Renal cortical epithelial cell (primary cell): ENCODE measurements at places on chromosomes 5 and 9.

GRCh38 chr5:31106278-31106677 is 87.2 kb upstream of the CDH6 start:
- DNase-seq = peak; percentile 63

GRCh38 chr9:27967210-27967609 is 393.9 kb upstream of the C9orf72 start:
- no peak for DNase-seq

DNA sequence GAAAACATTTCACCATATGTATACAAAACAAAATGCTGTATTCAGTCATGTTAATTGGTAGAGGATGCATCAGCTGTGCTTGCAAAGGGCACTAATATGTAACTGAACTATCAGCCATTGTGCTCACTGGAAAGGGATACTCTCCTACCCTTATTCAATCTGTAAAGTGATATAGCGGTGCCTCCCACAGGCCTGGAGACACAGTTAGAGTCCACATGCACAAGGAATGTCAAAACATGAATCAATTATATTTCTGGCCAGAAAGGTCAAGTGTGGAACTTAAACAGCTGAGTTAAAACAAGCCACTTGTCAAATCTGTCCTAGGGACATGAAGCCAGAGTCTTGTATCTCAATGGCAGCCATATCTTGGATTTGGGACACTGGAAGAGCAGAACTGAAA is 71.2 kb upstream of the IZUMO3 start:
- no peak for DNase-seq

DNA sequence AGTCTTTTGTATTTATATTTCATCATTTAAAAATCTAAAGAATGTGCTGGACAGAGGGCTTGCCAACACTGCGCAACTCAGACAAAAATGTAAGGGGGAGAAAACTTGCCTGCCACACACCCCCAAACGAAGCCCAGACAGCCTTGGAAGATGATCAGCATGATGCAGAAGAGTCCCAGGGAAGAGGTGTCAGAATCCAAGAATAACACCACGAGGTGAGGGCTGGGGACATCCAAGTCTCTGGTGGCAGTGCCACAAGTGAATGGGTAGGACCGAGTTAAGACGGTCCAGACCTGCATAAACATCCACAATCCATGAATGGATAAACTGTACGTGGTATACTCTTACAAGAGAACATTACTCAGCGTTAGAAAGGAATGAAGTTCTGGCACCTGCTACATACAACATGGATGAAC is 10.4 kb downstream of the EPB41L4B start:
- no peak for DNase-seq

GRCh38 chr9:106467113-106467864 is 395.7 kb upstream of the ZNF462 start:
- no peak for DNase-seq

DNA sequence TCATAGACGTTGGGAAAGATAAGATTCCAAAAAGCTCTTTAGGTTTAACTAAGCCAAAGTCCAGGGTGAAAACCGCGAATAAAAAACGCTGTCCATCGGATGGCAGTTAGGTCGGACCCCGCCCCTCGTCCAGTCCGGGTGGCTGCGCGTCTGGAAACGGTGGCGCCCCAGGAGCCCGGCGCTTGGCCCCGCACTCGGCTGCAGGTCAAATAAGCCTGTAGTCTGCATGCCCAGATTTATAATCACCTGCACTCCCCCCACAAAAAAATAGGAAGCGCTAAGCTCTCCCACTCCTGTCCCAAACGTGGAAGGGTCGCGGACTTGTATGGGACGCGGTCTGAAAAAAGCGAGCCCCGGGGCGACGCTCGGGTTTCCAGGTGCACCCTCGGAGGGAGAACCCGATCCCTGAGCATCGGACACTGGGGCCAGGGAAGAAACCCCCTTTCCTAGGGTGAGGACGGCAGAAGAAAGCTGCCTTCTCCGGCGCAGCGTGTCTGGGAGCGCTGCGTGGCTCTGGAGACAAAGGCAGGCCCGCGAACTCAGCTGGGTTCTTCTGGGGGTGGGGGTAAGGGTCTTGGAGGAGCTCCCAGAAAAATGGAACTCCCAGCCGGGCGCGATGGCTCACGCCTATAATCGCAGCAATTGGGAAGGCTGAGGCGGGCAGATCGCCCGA is 923 bp upstream of the ZBTB5 start:
- DNase-seq = peak; percentile 63

DNA sequence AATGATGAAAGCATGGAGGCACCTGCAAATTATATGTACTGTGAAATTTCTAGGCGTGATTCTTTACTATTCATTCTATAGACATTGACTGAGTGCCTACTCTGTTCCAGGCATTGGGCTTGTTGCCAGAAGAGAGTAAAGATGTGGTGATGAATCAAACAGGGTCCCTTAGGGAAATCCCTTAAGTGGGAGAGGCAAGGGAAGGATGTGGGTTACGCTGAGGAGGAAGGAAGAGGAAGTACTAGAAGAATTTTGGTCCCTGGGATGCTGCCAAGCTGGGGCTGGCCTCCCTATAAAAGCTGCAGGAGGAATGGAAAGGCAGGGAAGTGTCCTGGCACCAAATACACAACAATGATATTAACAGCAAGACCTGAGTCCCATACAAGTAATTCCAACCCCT is 76.7 kb upstream of the SPOCK1 start:
- peak; percentile 49 for DNase-seq

DNA sequence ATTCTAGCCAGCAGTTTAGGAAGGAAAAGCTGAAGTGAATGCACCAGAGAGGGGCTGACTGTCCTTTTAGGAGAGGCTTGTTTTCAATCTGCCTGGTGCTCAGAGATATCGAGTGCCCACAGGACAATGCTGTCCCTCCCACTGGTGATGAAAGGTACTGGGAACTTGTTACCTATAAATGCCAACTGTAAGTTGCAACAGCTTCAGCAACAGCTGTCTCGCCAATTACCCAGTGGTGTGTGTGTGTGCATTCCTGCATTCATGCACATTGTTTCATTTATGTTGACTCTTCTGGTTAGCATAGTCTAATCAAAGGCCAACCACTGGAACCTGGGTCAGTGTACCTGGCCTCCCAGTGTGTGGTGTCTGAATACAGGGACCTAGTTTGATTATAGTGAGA is 161.1 kb downstream of the CSNK1G3 start:
- DNase-seq = peak; percentile 90

DNA sequence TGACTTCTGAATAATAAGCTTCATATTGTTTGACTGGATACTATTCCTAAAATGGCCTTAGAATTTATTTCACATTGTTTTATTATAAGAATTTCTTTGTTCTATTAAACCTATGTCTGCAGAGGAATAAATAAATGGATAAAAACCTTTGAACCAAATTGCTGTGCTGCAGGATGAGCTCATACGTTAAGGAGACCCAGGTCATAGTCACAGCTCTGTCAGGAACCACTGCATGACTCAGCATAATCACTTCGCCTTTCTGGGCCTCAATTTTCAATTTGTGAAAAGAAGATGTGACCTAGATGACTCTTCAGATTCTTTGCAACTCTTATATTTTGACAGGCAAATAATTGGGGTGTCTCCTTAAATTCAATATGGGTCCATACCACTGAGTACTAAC is 36.7 kb upstream of the HMHB1 start:
- DNase-seq = peak; percentile 55

DNA sequence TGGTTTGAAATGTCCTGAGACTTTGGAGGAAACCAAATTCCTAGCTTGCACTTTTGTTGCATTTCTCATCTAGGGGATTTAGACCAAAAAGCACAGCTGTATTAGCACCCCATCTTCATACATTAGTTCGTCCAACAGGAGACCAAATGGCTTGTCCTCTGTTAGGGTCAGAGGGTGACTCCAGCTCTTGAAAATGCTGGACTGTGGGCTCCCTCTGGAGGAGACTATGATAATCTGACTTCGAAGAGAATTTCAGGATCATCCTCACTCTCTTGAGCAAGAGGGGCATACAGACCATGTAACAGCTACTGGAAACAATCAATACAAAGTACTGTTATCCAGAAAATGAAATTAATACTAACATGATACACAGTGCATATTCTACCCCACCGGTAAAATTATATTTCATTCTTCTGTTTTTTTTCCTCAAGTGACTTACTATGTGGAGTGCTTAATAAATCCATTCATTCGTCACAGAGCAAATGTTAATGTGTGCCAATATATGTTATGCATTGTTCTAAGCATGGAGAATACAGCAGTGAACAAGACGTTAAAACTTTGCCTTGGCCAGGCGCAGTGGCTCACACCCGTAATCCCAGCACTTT is 63.7 kb upstream of the PPP2CA start:
- DNase-seq = peak; percentile 81

- DNase-seq = no peak
Observed at GRCh38 chr5:759781-760362, 24.7 kb downstream of the ZDHHC11B start.

- peak; percentile 43 for DNase-seq
Observed at GRCh38 chr5:123422433-123423277, 548 bp downstream of the CEP120 start.

DNA sequence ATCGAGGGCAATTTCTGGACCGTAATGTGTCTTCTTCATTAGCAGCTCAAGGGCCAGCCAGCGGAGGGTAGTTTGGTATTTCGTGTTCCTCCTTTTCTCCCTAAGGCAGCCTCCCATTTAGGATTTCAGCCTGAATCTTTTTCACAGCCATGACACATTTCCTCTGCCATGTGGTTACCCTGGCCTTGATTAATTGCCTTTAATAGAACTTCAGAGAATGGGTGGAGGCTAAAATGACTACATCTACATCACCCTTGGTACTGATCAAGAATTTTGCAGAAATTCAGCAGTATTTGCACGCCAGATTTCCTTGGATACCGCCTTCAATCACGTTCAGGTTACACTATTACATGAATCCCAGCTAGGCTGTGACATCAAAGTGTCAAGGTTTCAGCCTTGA is 58.0 kb downstream of the ADAMTS16 start:
- DNase-seq = no peak

DNA sequence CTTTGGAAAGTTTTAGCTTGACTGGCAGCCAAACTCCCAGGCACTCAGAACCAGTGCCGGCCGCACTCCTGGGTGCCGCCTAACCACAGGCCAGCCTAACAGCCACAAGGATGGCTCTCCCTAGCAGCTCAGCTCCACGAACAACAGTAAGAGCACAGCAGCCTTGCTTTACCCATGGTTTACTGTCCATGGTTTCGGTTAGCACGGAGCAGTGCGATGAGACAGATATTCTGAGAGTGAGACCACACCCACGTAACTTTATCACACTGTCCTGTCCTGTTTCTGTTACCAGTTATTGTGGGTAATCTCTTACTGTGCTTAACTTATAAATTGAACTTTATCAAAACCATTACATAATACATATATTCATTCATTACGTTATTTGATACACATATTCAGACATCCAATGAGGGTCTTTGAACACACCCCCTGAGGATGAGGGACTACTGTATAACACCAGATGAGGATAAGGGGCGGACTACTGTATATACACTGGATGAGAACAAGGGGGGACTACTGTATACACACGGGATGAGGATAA is 12.4 kb downstream of the CLPTM1L start:
- no peak for DNase-seq

DNA sequence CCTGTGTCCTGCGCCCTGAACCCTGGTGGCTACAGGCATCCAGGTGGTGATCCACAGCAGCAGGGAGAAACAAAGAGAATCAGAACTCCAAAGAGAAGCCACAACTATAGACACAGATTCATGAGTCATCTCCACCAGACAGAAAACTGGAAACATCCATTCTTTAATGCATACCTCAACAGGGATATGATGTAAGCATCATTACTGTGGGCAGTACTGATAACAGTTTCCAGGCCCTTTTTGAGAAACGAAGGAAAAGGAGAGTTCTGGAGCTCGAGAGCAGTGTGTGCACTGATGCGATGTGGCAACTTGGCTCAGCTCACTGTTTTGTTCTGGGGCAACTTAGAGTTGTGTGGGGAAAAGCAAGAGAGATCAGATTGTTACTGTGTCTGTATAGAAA is 215.6 kb upstream of the ADAMTS16 start:
- peak; percentile 49 for DNase-seq

DNA sequence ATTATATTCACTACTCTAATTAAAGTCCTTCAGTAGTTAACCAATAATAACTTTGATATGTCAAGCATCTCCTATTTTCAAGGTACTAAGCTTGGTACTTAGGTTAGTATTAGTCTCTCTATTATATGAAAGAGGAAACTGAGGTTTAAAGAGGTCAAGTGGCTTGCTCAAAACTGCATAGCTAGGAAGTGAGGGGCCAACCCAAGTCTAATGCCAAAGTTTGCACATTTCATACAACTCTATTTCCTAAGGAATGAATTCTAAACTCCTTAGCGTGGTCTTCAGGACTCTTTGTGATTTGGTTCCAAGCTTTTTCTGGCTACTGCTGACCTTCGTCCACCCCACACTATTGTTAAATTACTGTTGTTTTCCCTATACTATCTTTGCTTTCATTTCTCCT is 9.9 kb upstream of the SHOC1 start:
- DNase-seq = no peak

DNA sequence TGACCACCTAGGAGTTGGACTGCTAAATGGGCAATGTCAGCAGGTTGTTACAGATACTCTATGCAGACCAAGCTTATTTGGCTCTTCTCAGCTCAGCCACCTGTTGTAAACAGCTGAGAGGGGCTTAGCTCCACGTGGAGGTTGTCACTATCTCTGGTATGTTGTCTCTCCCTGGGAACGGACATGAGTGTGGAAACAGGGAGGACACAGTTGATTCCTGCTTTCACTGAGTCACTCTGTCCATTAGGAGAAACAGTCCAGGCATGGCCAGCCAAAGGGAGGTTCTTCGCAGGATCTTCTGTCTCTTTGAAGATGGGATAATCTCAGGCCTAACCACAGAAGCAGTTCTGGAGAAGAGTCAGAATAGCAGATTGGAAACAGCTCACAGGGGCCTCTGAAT is 121.2 kb downstream of the PALM2AKAP2 start:
- no peak for DNase-seq

GRCh38 chr9:133273098-133273497 is 1.9 kb downstream of the ABO start:
- no peak for DNase-seq

GRCh38 chr9:93219692-93220091 is 35.8 kb downstream of the WNK2 start:
- no peak for DNase-seq

GRCh38 chr9:101326501-101326900 is 58.3 kb downstream of the BAAT start:
- DNase-seq = no peak

DNA sequence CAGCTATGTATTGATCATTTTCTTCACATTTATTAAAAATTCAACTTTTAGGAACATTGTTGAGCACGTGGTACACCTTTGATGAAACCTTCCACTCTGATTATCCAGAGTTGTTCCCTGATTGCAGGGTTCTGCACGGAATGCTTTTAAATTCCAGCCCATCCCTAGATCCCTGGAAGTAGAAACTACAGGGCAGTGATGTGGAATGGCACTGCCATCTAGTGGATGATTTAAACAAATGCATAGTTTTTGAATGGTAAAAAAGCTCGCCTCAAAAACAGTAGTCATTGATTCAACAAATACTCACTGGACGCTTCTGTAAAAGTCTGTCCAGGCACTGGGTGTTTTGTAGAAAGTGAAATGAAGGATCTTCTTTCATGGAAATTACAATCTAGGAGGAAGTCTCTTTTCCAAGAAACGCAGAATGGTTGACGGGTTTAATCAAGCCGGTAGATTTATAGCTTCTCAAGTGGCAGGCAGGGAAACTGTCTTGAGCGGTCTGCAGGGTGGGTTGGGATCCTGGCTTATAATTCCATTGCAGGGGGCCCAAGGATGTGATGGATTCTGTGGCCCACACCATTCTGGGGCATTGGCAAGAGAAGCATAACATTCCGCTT is 118.4 kb downstream of the ARHGAP26 start:
- peak; percentile 63 for DNase-seq
